Activated CD8-positive, alpha-beta memory T cell treated with anti-CD3 and anti-CD28 coated beads for 1 hour (primary cell): ENCODE measurements at places on chromosomes 16 and 17.

DNA sequence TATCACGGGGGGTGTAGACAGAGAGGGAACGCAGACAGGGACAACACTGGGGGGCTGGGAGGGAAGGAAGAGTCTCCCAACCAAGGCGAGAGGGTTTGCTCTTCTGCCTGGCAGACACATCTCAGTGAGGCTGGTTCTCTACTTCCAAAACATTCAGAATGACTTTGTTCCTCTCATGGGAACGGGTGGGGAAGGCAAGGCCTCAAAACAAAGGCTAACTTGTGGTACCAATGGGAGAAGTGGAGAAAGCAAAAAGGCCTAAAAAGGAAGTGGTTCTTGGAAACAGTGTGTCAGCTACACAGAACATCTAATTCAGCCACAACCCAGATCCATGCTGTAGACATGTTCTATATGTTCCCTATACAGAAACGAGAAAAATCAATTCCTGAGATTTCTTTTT, 7.5 kb downstream of the FLOT2 start:
- DNase-seq, result no peak

DNA sequence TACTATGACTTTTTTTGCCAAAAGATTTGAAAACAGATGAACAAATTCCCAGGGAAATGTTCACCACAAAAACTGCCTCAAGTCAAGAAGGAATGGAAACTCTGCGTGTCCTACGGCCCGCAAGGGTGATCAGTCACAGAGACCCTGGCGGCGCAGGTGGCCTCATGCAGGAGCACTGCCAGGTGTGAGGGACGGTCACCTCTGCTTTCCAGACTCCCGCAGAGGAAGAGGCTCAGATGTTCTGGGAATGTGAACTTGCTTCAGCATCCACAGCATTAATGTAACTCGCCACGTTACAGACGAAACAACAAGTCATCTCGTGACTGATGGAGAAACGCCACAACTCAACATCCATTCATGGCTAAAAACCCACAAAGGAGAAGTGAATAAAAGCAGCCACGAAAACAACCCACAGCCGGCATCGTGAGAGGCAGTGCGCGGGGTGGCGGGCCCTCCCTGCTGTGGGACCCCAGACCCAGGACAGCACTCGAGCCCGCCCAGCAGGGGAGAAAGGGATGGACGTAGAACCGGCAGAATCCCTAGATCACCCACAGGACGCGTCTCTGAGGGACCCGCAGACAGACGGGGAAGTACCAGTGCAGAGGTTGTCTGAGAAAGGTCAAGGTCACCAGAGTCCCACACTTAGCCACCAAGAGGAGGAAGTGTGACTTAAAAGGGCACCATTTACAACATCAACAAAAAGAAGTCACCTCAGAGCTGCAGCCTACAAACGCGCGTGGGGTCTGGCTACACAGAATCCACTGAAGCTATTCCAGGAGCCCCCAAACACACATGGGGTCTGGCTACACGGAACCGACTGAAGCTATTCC, 76.9 kb upstream of the GNG13 start:
- DNase-seq, result no peak

- DNase-seq, result no peak
Observed at GRCh38 chr16:15950869-15951268, 1.5 kb downstream of the ABCC1 start.

DNA sequence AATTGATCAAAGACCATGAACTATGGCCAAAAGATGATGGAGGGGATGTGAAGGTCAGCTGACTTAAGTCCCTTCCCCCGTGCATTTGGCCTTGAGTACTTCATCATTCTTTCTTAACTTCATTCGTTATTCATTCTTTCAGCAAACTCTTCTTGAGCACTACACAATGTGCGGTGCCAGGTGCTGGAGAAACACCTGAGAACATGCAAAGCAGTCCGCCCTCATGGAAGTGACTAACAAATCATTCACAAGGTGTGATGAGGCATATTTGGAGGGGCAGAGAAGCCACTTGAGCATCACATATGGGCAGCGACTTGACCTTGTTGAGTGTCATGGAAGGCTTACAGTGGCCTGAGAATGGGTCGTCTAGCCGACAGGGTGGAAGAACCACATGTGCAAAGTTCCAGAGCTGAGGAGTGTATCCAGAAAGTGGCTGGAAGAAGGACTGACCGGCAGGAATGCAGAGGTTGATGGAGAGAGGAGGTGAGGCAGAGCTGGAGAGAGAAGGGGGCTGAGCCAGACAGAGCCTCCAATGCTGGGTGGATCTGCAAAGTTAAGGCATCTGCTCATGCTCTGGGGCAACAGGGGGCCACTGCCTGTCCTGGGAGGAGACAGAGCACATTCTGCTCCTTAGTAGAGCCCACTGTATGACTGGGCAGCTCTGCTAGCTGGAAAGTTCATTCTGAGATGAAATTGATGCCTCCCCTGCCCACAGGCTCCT, 25.1 kb upstream of the EIF1 start:
- no peak for DNase-seq

DNA sequence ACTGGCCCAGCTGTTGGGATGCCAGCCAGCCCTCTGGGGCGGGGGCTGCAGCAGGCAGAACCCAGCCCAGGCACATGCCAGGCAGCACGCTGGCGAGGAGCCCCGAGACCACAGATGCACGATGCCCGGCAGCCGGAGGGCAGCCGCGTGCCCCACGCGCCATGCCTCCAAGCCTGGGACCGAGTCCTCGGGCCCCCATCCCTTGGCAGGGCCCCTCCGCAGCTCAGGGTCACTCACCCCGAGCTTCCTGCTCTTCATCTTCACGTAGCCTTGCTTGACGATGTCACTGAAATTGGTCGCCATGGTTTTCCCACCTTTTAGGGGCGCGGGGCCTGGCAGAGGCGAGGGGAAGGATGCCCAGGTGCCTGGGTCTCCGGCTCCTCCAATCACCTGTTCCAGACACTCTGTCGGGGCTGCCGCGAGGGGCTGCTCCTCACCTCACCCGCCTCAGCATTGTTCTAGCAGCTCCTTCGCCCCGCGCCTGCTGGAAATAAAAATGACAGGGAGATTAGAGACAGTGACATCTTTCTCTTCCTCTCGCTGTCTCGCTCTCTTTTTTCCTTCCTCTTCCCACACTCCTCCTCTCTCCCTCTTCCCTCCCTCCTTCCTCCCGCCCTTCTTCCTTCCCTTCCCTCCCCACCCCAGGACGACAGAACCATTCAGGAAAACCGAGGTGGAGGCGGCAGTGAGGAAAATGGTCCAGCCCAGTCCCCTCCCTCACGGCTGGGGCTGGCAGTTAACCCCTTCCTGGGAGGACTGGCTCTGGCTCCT, 6.9 kb downstream of the DOK4 start:
- DNase-seq, result no peak

GRCh38 chr16:2988590-2989099, 8.4 kb upstream of the PKMYT1 start:
- DNase-seq, result no peak

DNA sequence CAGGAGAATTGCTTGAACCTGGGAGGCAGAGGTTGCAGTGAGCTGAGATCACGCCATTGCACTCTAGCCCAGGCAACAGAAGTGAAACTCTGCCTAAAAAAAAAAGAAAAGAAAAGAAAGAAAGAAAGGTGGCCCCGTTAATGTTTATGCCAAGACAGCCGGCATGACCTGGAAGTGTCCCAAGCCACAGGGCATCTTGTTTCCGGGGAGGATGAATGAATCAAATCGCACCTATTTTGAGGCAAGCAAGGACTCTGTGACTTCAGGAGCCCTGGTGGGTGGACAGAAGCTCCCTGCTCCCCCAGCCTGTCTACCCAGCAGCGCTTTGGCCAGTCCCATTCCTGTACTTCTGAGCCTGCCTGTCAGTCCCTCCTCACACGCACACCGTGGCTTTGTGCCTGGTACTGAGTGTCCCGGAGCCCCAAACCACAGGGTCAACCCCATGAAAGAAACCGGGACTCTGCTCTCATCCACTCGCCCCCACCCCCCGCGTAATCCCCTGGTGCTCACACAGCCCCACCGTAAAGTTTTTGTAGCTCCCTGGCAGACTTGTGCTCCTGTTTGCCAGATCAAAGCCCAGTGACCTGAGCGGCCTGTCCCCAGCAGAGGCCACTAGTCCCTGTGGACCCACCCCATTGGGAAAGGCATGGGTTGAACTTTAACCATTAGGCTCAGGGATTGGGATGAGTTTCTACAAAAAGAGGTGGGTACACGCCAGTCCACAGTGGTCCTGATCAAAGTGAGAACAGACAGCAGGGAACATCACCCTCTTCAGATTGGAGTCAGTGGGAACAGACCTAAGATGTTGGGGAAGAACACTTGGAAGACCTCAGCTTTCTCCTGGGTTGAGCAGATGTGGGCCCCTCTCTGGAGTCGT, 19.3 kb downstream of the CD2BP2 start:
- no peak for DNase-seq

DNA sequence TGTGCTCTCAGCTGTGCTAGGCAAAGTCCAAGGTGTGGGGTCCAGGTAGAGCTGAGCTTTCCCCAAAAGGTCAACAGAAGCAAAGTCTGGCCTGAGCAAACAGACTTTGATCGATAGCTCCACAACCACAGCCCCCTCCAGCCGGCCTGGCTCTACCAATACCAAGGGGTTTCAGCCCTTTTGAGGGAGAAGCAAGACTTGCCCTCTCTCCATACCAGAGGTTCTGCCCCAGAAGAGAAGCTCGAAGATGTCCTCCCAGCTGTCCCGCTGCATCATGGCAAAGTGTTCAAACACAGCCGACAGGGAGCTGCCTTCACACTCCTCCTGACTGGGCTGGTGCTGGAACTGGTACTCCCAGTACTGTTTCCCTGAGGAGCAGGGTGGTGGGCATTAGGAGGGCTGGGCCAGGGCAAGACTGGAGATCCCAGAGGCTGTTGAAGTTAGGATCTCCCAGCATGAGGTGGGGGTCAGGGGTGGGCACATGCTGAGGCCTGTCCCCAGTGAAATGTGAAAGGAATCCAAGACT, 1.7 kb downstream of the VTN start:
- DNase-seq, result no peak

GRCh38 chr17:40558300-40558889, 6.9 kb downstream of the CCR7 start:
- DNase-seq, result no peak

GRCh38 chr16:86306011-86306644, 204.2 kb upstream of the FOXF1 start:
- DNase-seq, result no peak

DNA sequence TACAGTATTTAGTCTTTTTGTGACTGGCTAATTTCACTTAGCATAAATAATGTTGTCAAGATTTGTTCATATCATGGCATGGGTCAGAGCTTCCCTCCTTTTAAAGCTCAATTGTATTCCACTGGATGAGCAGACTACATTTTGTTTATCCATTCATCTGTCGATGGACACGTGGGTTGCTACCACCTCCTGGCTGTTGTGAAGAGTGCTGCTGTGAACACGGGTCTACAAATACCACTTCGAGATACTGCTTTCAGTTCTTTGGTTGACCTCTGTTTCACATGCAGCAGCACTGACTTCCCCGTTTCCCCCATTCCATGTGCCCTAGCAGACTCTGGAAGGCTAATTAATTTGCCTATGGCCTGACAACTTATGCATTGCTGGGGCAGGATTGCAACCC, 285.4 kb downstream of the SHISA9 start:
- DNase-seq, result no peak

- DNase-seq, result no peak
Observed at GRCh38 chr16:4018391-4018790, 97.9 kb downstream of the ADCY9 start.

DNA sequence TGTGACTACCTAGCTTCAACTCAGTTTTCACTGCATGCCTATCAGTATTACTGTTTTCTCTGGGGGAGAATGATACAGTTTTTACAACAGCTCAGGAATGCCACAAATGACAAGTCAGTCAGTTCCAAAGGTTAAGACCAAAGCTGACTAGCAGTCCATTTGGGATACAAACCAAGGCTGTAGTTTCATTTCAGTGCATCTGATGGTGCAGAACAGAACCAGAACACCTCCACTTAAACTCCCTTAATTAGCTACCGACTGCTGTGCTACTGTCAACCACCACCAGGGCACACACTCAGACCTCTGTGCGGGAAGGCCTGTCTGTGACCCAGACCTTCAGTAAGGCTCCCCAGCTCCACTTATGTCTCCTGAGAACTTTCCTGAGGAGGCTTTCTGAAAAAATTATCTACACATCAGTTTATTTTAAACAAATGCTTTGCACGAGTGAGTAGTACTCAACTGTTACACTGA, 20.4 kb downstream of the NFE2L1 start:
- no peak for DNase-seq

DNA sequence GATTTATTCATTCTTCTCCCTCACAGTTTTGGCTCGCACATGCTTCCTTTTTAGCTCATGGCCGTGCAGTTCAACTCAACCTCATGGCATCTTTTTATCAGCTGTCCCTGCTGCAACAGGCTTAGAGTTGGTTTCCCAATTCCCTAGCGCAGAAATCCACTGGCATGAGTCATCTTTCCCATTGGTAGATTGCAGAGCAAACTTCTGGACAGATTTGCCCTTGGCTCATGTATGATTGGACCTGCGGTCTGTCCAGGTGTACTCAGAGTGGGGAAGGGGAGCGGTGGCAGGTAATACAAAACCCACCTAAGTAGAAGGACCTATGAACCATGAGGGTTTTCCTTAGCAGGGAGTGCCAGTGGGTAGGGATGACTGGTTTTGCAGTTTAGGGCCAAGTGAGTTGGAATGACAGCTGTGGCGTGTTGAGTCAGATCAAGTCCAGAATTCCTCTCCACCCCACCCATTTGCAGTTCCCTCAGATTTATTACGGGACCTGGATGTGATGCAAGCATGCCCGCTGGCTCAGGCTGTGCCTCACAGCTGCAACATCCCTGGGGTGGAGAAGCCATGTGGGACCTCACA, 584.7 kb downstream of the WWOX start:
- DNase-seq, result no peak

GRCh38 chr17:77318021-77318420, 177.3 kb downstream of the SEC14L1 start:
- DNase-seq, result no peak

DNA sequence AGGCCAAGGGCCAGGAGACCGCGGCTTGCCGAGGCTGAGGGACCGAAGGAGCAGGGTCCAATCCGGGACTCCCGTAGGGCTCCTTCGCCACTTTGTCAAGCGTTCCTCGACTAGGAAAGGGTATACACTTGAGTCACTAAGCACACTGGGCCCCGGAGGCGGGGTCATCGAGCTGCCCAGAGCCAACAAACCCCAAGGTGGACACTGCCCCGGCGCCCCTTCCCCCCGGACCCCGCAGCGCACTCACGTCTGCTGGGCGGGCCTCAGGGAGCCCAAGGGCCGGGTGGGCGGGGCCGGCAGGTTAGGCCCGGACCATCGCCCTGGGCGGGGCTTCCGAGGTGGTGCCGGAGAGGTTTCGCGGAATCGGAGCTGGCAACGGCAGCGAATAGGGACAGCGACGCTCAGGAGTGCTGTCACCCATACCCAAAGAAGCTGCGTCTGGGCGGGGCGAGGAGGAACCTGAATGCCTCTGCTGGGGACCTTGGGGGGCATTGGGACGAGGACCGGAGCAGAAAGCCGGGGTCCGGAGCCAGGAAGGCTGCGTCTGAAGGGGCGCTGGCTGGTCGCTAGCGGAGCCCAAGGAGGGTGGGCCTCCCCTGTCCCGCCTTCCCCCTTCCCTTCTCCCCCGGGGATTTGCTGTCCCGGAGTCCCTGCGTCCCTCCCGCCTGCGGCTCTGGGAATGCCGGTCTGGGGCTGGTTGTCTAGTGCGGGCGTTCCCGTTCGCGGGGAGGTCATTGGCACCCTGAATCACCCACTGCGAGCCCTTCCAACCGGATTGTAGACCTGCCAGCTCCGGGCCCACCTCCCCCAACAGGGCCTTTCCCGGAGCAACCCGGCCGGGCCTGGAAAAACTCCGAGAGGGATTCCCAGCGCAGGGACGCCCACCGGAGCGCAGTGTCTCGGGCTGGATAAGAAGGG, 118.2 kb upstream of the SMURF2 start:
- DNase-seq, result peak; percentile 40

GRCh38 chr17:71765437-71765836, 355.4 kb upstream of the SOX9 start:
- no peak for DNase-seq

GRCh38 chr16:74682556-74682955, 15.9 kb upstream of the RFWD3 start:
- no peak for DNase-seq
